Upper lobe of left lung (tissue), 6 donors: ENCODE measurements at places on chromosomes 6 and 20. TPM values are rescaled to one million over a fixed set of nuclear protein-coding genes. Genes with fewer than 3 reads are reported as not detected.

SLC17A2 gene
- total RNA-seq: not detected

DNA sequence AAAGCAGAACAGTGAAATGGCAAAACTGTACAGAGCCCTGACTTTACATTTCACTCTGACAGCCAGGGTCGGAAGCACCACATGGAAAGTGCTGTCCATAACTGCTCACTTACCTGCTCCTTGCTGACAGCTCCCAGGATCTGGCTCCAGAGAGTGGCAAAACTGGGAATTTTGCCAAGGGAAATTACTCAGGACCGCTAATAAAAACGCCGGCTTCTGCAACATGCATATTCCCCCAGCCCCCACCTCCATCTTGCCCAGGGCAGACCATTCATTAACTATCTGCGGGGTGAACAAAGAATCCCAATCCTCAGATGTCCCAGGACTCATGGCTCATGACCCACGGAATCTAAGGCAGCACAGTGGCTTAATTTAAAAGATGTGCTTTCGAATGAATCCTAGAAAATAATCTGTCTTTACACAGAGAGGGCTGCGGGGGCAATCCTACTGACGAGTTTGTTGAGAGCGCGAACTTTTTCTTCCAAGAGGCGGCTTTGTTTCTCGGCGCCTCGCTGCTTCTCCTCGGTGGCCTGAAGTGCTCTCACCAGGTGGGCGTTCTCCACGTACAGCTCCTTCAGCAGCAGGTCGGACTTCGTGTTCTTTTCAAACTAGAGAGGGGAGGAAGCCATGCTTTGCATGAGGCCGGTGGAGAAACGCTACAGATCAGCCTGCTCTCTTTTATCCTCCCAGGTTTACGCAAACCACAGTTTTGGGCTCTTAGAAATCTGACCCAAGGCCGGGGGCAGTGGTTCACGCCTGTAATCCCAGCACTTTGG lies 45.8 kb downstream of the GINS1 start:
- DNase-seq: no peak
- H3K27me3 ChIP-seq: no peaks in the 10 kb centered on the region
- H3K4me3 ChIP-seq: no peak overlapping the region
- no peak overlapping the region for H3K27ac ChIP-seq

DNA sequence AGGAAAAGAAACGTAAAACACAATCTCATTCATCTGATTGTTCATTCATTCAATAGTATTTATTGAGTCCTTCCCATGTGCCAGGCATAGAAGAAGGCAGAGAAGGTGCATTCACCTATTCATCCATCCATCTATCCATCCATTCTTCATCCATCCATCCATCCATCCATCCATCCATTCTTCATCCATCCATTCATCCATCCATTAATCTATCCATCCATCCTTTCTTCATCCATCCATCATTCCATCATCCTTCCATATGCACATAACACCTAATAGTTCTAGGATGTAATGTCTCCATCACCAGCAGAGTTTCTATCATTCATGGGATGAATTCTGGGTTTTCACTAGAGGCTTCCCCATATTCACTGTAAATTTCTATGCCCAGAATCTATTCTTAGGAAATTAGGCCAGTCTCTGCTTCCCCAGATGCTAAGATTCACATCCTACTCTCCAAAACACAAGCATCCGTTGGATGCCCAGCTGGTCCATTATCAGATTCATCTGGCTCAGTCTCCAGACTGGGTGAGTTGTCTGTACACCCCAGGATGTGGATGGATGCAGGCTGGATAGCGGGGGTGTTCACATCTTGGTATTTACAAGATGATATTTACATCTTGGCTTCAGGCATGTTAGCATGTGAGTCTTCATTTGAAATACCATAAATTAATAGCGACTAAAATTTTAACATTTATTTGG lies 517.7 kb upstream of the SULF2 start:
- no peaks in the 10 kb centered on the region for H3K36me3 ChIP-seq
- no peaks in the 10 kb centered on the region for H3K4me1 ChIP-seq
- no peak overlapping the region for H3K27ac ChIP-seq
- no peak for DNase-seq
- H3K27me3 ChIP-seq: no peaks in the 10 kb centered on the region
- H3K4me3 ChIP-seq: no peak overlapping the region

SMLR1 gene
- not detected for total RNA-seq

CCHCR1 gene
- 16.1 TPM for total RNA-seq

HLA-DRA gene
- 202 TPM for total RNA-seq
